Hematopoietic multipotent progenitor cell treated with erythropoietin and hydrocortisone succinate and interleukin-3 and kit ligand, for 17 days (in vitro differentiated cells): ENCODE measurements at places on chromosomes 11 and 22.

DNA sequence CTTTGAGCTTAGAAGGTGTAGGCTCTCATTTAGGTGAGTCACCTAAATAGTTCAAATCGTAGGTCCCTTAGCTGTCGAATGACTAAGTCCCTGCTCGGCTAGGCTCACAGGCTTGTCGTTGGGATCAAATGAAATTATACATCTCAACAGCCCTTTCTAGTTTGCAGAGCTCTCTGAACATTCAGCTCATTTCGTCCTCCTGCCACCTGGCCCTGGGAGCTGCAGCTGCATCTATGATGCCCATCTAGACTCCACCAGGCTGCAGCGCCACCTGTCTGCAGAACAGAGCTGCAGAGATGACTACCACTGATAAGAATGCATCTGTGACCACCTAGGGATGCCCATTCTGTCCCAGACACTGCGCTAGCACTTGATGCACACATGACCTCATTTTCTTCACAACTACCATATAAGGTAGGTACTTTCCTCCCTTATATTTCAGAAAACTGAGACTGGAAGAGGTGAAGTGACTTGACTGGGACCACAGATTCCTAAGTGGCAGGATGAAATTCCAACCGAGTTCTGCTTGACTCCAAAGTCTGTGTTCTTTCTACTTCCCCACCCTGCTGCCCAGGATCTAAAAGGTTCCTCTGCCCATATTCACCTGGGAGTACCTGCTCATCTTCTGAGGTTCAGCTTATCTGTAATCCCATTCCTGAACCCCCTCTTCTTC is 141.1 kb upstream of the NARS2 start:
- peak; percentile 22 for DNase-seq

GRCh38 chr22:22759371-22759770 is 115.0 kb downstream of the GGTLC2 start:
- no peak for DNase-seq

DNA sequence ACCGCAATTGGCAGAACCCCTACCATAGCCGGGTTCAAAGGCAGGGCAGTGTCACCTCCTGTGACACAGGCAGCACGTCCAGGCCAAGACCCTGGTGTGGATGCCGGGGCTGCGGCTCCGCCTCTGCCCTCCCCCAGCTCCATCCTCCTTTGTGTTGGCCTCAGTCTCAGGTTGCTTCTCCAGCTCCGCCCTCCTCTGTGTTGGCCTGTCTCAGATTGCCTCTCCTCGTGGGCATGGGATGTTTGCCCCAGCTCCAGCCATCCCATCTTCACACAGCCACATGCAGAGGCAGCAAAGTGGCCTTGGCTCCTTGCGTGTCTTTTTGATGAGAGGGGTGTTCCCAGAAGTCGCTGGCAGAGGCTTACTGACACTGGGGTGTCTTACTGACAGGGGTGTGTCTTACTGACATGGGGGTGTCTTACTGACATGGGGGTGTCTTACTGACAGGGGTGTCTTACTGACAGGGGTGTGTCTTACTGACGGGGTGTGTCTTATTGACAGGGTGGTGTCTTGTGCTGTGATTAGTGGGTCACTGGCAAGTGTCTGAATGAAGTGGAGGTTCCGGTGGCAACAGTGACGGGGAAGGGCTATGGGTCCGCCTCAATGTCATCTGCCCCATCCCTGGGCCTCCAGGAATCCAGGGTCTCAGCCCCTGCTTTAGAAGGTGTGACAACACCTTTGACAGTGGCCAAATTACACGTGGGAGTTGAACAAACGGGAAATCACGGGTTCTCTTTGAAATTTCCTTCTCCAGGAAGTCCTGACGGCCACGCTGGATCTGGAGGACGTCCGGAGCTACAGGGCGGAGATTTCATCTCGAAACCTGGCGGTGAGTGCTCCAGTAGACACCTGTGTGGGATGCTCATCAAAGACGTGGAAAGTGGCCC is 24.9 kb downstream of the NADSYN1 start:
- no peak for DNase-seq

DNA sequence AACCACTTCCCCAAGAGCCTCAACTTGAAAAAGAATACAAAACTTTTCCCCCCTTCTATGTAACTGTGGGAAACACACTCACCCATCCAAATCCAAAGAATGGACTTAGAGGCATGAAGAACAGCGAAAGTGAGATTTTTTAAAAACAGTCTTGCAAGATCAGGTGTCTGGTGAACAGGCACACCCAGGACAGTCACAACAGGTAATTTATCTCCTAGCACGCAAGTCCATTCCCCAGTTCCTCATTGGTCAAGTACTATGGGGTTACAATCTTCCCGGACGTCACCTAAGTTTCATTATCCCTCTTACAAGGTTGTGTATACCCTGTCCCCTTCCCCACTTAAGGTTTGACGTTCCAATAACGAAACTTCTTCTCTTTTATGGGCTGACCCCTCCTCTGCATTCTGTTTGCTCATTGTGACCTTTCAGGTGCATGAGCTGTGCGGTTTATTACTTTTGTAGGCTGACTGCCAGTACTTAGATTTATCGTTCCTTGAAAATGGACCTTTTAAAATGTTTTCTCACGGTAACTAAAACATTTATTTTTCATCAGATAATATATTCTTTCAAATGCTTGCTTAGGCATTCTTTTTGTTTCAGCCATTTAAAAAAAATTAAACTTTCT is 1401.9 kb downstream of the FAM181B start:
- DNase-seq = no peak

DNA sequence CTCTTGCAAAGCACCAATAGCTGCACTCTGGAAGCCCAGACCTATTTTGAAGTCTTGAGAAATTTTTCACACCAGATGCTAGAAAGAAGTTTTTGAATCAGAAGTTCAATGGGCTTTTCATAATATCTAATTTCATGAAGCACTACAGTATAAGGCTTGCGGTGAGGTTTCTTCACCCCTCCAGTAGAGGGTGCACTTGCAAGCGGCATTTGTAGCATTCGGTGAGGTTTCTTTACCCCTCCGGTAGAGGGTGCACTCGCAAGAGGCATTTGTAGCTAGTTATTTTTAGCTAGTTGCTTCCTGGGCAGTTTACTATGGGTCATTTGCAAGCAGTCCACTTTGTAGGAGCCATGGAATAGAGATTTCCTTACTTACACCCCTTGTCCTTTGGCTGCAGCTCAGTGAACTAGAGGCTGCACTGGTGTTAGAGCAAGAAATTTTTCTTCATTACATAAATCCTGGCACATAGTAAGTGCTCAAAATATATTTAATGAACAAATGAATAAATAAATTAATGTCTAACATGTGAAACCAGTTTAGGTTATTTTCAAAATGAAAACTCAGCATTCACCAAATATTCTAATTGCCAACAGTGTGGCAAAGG is 7.8 kb upstream of the NOX4 start:
- DNase-seq = no peak

- no peak for DNase-seq
These were observed 17.3 kb upstream of the CLNS1A start for GRCh38 chr11:77654770-77655434.

GRCh38 chr22:19889951-19890350 is 35.3 kb upstream of the GNB1L start:
- DNase-seq = no peak

DNA sequence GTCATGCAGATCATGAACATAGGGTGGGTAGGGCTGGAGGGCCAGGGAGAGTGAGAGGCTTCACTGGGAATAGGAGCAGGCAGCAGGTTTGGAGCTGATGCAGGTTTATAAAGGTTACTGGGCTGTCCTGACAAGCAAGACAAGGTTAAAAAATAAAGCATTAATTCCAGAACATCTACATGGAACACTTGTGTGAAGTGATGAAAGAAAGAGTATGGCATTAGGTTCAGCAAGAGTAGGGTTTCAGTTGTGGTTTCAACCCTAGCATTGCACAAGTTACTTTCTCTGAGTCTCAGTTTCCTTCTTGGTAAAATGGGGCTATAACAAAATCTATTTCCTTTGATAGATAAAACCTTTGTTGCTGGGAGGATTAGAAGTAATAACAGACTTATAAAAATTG is 114.6 kb upstream of the SESN3 start:
- no peak for DNase-seq

DNA sequence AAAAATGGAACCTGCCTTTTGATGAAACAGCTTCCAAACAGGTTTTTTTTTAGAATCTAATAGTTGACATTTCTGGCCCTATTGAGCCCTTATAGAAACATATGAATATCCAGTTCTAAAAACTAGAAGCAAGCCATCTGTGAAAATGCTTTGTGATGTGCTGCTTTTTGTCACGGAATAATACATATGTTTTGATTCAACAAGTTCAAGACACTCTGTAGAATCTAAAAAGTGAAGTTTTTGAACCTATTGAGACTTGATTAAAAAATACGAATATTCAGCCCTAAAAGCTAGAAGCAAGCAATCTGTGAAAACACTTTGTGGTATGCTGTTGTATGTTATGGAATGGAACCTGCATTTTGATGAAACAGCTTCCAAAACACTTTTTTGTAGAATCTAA is 106.7 kb upstream of the VPREB1 start:
- no peak for DNase-seq

DNA sequence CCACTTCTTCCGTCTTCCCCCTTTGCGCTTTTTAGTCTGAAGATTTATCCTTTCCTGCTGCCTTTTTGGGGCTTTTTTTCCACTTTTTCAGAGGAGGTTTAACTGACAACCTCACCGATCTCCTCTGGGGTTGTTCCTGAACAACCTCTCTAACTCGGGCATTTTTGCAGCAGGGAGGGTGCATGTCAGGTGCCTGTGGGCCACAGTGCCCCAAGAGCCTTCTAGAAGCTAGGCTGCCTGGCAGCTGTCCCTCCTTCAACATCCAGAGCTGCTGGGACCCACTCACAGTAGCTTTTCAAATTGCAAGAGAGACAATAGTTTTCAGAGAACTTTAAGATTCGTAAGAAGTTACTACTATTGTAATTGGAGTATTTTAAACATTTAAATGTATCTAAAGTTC is 1112.4 kb upstream of the CNTN5 start:
- DNase-seq = no peak

GRCh38 chr11:104096900-104097299 is 60.5 kb downstream of the DDI1 start:
- DNase-seq = no peak

GRCh38 chr11:26510164-26510563 is 61.9 kb downstream of the MUC15 start:
- no peak for DNase-seq

GRCh38 chr11:62322524-62322923 is 14.7 kb upstream of the ASRGL1 start:
- DNase-seq = no peak

DNA sequence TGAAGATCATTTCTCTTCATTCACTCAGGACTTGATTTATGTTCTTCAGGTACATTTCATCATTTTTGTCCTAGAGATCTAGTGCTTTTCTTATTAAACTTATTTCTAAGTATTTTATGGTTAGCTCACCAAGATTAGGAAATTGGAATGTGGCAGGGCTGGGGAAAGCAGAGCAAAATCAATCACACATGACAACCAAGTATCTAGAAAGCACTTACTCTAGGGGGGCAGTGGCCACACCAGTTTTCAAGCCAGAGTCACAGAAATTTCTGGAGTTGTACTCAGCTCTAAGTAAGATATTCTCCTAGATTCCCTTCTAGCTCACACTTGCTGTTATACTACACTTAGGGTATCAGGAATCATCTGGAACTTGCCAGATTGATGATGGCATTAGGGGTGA is 33.3 kb upstream of the MYEOV start:
- DNase-seq = no peak

GRCh38 chr11:112965656-112966055 is 4.4 kb downstream of the NCAM1 start:
- DNase-seq = no peak

GRCh38 chr11:71239581-71239980 is 12.8 kb downstream of the SHANK2 start:
- DNase-seq = no peak
